ENCODE measurements at places on chromosomes 12 and 14.

- no peak for DNase-seq
These were observed 812.8 kb downstream of the C12orf50 start for GRCh38 chr12:87216436-87216835.

DNA sequence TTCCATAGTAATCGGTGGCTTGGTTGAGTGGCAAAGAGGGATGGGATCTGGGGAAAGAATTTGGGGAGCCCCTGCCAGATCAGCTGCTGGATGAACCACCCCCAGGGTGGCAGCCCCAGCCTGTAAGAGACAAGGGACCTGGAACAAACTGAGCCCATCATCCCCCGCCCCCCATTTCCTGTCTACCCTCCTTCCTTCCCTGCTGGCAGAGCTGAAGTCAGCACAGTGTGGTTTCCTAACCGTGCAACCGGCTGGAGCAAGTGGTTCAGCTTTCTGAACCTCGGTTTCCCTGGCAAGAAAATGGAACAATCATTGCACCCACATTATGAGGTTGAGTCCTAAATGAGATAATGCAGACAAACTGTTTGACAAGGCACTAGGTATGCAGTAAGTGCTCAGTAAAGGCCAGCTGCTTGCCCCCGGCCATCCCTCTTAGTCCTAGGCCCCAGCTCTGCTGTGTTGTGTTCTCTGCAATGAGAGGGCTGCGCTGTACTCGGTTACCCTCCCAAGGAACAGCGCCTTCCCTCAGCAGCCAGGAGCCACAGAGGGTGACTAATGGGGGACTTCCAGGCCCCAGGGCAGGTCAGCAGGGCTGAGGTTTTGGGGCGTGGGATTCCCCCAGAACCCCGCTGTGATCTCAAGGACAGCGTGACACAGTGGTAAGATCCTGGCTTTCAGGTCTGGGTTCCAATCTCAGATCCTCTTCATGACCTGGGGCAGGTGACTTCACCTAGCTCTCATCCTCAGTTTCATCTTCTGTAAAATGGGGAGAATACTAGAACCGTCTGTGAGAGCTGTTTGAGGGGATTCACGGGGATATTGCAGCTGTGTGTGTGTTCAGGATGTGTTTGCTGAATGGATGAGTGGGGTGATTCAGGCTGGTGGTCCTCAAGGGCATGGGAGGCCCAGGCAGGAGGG is 16.5 kb downstream of the SELPLG start:
- no peak for DNase-seq

DNA sequence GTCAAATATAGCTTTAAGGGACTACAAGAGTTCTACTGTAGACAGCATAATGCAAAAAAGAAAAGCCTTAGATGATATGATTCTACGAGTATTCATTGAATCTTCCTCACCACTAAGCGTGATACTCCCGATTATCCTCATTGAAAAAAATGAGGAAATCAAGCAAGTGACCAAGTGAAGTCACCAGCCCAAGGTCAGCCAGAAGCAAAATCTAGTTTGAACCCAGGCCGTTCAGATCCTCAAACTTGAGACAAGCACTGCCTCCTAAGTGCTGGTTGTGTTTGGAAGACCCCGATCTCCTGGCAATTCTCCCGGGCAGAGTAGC is 845 bp downstream of the GIT2 start:
- no peak for DNase-seq

GRCh38 chr12:51874000-51874399 is 13.9 kb upstream of the ANKRD33 start:
- no peak for DNase-seq

GRCh38 chr12:57889500-57889989 is 43.0 kb upstream of the CTDSP2 start:
- DNase-seq, result no peak

GRCh38 chr12:113837528-113838296 is 128.4 kb downstream of the RBM19 start:
- no peak for DNase-seq

- no peak for DNase-seq
These were observed 1.6 kb downstream of the CLEC2B start for GRCh38 chr12:9867531-9867930.

- no peak for DNase-seq
These were observed 117.0 kb downstream of the PRKD1 start for GRCh38 chr14:29810682-29811081.

- no peak for DNase-seq
These were observed 26.1 kb upstream of the PTHLH start for GRCh38 chr12:27998658-27999057.

DNA sequence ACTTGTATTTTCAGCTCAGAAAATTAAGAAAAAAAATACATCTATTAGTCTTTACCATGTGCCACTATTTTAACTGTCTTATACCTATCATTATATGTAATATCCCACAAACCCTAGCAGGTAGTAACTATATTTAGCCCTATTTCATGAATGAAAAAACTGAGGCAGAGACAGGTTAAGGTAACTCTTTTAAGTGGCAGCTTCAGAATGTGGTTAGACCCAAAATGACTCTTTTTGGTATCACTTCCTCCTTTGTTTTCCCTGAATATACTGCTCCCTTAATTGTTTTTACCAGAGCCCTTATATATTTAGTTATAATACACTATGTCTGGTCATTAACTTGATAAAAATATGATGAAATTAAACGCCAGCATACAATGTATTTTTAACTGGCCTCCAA is 235.6 kb upstream of the RPL10L start:
- DNase-seq, result no peak

GRCh38 chr12:39043424-39043822 is 138.0 kb upstream of the CPNE8 start:
- DNase-seq, result no peak

- no peak for DNase-seq
These were observed 26.6 kb downstream of the PPP2R5C start for GRCh38 chr14:101788016-101788635.

DNA sequence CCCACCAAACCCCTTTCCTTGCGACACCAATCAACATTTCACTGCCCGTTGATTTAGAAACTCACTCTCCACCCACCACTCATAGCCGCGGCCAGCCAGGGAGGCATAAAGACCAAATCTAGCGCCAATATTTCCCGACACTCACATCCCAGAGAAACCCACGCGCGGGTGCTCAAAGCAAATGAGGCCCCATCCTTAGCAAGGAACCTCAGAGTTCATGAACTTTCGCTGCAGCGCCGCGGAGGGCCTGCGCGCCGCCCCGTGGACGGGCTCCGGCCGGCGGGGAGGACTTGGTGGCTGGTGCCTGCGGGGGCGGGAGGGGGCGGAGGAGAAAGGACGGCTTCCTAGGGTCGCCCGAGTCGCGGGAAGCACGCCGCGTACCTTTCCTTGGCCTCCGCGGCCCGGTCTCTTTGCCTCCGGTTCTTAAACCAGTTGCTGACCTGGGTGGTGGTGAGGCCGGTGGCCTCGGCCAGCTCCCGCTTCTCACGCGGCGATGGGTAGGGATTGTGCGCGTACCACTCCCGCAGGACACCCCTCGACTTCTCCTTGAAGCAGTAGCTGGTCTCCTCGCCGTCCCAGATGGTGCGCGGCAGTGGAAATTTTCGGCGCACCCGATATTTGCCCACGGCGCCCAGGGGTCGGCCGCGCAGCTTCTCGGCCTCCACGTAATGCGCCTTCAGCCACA is 886 bp downstream of the SIX1 start:
- no peak for DNase-seq

GRCh38 chr12:129440278-129440677 is 463.5 kb downstream of the TMEM132D start:
- DNase-seq, result no peak

DNA sequence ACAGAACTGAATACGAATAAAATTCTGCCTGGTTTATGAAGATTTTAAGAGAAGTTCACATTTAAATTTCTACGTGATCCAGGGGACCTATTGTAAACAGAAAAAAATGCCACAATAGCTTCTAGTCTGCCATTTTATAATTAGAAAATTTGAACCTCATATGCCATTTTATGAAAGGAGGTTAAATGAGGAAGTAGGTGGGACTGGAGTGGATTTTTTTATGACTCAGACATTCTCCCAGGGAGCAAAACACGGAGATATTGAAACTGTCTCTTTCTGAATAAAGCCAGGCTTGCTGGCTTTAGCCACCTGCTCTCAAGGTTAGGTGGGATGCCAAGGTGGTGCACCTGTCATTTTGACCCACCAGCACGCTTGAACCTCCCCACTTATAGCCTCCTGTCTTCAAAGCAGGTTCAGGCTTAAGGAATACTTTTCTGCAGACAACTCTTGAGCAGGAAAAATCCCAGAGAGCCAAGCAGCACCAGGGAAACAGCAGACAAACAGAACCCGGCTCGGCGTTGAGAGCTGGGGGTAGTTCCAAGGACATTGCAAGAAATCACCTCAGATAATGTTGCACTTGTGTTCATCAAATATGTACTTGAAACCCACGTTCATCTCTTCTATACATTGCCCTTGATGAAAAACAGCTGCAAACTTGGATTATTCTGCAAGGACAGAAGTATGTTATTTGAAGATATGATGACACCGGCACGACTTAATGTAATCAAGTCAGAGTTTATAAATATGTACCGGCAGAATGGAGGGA is 203.7 kb downstream of the PPM1H start:
- DNase-seq, result peak; percentile 50

DNA sequence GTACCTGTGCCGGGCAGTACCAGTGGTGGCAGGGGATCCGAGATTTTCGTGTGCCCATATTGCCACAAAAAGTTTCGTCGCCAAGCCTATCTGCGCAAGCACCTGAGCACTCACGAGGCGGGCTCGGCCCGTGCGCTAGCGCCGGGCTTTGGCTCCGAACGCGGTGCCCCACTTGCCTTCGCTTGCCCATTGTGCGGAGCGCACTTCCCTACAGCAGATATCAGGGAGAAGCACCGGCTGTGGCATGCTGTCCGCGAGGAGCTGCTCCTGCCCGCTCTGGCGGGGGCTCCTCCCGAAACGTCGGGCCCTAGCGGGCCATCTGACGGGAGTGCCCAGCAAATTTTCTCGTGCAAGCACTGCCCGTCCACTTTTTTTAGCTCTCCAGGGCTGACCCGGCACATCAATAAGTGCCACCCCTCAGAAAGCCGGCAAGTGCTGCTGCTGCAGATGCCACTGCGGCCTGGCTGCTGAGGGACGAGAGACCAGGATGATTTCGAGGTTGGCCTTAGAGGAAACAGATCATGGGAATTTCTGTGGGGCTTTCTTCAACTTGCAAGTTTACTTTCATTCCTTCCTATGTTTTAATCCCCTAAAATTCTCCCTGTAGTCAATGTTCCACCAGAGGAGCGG is 1.6 kb downstream of the INSM2 start:
- no peak for DNase-seq

GRCh38 chr12:79424109-79424721 is 266.5 kb downstream of the PAWR start:
- DNase-seq, result no peak

GRCh38 chr12:124039276-124039675 is 66.3 kb downstream of the ZNF664 start:
- no peak for DNase-seq

DNA sequence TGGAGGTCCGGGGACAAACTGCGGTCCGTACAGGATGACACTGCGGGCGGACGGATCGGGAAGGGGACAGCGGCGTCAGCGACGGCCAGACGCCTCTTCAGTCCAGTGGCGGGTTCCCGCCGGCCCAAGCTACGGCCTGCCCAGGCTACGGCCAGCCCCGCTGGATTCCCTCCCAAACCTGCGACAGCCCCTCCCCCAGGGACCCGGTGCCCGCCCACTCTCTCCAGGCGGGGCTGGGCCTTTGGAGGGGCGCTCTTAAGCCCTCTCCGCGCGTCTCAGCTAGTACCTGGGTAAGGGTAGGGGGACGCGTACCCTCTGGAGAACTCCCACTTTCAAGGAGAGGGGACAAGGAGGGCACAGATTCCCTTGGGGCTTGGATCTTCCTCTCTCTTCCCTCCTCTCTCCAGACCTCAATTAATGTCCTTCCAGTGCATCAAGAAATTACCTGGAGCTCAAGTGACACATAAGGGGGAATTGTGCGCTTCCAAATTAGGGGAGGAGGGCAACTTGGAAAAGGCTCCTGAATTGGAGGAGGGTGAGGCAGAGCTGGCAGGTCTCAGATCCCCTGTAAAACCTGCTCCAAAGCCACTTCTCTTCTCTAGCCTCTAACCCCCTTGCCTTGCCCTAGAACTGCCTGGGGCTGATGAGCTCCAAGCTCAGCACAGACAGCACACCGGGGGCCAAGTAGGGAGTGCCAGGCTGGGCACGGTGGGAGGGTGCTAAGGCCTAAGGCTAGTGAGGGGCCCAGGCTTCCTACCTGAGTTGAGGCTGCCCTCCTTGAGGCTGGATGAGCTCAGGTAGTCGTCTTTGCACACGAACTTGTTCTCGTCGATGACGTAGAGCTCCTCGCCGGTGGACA is 3.1 kb downstream of the LHX5 start:
- no peak for DNase-seq

DNA sequence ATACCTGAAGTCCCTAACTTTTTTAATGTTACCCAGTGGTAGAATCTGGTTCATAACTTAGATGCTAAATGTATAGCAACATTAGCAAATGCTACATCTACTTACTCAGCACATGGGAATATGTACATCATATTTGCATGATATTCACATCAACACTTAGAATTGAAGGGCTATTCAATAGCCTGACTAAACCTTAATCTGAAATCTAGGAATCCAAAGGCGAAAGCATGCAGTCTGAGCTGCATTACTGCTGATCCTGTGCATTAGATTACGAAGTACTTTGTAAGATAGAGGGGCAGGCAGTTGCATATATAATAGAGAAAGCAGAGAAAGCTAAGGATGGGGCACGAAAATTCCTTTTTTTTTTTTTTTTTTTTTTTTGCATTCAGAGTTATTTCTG is 40.4 kb downstream of the SLC38A4 start:
- no peak for DNase-seq

DNA sequence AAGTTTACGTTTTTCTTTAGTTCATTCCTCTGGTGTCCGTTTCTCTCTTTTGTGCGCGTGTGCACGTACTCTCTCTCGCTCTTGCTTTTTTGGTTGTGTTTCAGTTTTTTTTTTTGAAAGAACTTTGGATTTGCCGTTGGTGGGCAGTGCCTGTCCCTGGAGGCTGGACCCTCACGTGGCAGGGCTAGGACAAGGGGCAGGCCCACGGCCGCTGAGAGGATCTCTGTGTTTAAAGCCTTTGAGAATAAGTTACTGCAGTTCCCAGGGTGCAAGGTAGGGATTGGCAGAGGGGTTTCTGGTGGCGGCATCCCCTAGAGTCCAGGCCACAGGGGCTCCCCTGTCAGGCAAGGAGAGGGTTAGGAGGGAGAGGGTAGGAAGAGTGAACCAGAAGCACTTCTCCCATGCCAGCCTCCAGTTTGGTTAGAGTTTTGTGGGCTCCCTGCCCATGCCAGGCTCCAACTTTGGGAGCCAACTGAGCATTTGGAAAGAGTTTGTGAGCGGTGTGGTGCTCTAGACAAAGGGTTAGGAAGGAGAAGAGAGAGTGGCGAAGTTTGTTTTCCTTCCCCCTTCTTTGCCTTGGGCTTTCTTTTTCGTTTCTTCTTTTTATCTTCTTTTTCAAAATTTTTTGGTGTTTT is 30.5 kb downstream of the ZFHX2 start:
- no peak for DNase-seq

DNA sequence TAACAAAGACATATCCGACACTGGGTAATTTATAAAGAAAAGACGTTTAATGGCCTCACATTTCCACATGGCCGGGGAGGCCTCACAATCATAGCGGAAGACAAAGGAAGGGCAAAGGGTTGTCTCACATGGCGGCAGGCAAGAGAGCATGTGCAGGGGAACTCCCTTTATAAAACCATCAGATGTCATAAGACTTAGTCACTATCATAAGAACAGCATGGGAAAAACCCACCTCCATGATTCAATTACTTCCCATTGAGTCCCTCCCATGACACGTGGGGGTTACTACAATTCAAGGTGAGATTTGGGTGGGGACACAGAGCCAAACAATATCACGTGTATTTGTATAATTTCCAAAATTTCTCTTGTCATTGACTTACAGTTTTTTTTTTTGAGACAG is 5.5 kb upstream of the LMNTD1 start:
- DNase-seq, result no peak
